ENCODE measurements at places on chromosomes 13 and 19. TPM values are rescaled to one million over a fixed set of nuclear protein-coding genes. Genes with fewer than 3 reads are reported as not detected.

DNA sequence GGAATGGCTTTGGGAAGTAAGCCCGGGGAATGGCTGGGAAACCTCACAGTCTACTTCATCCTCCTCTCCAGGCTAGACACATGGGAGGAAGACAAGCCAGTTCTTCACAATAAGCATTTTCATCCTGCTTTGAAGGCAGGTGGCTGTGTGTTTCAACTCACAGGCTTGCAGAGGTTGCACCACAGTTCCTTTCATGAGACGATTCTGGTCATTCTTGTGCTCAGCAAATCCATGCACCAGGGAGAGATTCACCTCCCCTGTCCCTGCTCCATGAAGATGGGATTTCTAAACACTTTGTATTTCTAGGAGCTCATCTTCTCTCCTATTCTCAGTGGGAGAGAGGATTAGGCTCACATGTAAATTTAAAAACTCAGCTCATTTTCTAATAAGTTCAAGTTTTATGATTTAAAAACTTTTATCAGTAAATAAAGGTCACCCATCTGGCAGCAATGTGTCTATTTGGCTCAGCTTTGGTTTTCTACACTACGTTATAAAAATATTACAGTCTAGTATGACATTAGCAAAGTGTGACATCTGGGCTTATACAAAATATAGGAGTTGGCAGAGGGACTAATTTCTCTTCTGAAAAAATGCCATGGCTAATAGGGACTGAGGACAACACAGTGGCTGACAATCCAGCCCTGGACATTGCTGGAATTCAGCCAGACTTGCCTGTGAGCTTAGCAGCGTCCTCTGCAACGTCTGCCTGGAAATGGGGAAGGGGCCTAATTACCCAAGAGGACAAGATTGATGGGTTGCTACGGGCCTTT, 283.2 kb upstream of the SLC10A2 start:
- H3K4me3 ChIP-seq: no peak overlapping the region
- no peak for DNase-seq
- H3K27me3 ChIP-seq: no peaks in the 10 kb centered on the region
- peaks cover 14% of the 10 kb centered on the region for H3K4me1 ChIP-seq

SF3A2 gene
- total RNA-seq: 22.1 TPM

HOMER3 gene
- total RNA-seq: 28.2 TPM

KCNC3 gene
- not detected for total RNA-seq

- H3K4me1 ChIP-seq: no peaks in the 10 kb centered on the region
- no peak overlapping the region for H3K27ac ChIP-seq
- no peak for DNase-seq
- no peaks in the 10 kb centered on the region for H3K36me3 ChIP-seq
Measured at GRCh38 chr19:50703915-50704796, 15.4 kb downstream of the SHANK1 start.

MEDAG gene
- 14.3 TPM for total RNA-seq

SMIM44 gene
- total RNA-seq: not detected

- no peaks in the 10 kb centered on the region for H3K27me3 ChIP-seq
- DNase-seq: no peak
- peaks cover 4% of the 10 kb centered on the region for H3K4me1 ChIP-seq
- no peak overlapping the region for H3K4me3 ChIP-seq
- H3K27ac ChIP-seq: no peak overlapping the region
Measured at GRCh38 chr19:28393574-28394336, 819.2 kb downstream of the UQCRFS1 start.

DNA sequence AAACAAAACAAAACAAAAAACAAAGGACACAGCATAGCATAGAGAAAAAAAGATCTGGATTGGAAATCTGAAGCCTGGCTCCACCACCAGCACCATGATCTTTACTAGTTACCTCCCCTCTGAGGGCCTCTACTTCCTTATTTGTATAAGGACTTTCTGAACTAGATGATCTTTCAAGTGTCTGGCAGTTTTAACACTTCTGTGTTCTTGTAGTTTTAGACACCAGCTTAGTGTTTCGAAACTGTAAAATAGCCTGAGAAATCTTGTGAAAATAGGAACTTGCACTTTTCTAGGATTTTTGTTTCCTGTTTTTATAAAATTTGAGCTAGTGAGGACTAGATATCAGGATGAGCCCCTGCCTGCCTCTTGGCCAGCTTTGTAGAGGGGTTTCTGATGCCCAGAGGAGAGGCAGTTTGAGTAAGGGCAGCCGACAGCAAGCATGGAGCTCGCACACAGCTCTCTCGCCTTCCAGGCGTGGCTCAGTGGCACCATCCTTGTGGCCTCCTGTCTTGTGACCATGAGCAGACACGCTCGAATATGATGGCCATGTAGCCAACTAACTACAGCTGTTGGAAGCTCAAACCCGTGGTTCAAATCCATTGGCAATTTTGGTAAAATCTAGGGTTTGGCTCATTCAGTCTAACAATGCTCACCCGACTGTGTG, 319.0 kb downstream of the KCNRG start:
- H3K4me1 ChIP-seq: no peaks in the 10 kb centered on the region
- no peak overlapping the region for H3K4me3 ChIP-seq
- no peak overlapping the region for H3K27ac ChIP-seq
- H3K36me3 ChIP-seq: no peaks in the 10 kb centered on the region
- H3K27me3 ChIP-seq: no peaks in the 10 kb centered on the region
- DNase-seq: no peak

DNA sequence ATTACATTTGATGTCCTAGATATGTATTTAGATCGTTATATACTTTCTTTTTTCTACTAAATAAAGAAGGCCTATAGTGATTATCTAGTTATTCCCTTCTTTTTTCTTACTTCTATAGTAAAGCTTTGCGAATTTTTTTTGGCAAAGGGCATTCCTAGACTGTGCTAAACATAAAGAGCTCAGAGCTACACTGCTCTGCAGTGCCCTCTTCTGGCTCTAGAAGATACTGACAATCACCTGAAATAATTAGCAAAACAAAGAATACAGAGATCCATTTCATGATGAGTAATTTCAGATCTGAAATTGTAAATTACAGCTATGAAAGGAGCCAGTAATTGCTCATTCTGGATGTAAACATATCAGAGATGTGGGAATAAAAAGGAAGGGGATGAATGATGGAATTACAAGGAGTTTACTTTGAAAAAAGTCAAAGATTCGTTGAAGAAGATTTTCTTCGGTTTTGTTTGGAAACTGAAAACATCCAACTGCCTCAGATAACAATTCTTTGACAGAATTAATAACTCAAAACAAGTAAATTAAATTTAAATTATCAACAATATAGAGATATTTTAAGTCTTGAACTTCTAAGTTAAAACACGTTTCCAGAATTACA, 288.5 kb downstream of the NALCN start:
- no peaks in the 10 kb centered on the region for H3K36me3 ChIP-seq
- DNase-seq: no peak
- no peaks in the 10 kb centered on the region for H3K4me1 ChIP-seq
- H3K4me3 ChIP-seq: no peak overlapping the region
- no peaks in the 10 kb centered on the region for H3K27me3 ChIP-seq

DNA sequence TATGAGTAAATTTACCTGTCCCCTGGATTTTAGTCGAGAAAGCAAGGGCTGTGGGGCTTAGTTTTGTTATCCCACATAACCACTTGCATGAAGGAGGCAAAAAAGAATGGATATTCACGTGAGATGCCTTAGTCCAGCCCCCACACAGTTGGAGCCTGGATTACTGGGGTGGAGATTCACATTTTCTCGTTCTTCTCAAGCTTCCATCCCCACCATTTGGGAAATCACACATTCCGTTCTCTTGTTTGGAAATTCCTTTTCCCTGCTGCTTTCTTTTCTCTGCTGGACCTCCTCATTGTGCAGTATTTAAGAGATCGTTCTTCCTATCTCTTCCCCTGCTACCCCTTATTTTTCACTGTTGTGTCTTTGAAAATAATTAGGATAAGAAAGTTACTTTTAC, 45.1 kb upstream of the FARP1 start:
- no peaks in the 10 kb centered on the region for H3K4me1 ChIP-seq
- no peaks in the 10 kb centered on the region for H3K36me3 ChIP-seq
- DNase-seq: no peak
- H3K4me3 ChIP-seq: no peak overlapping the region

WDR62 gene
- 1.1 TPM for total RNA-seq

TRPC4 gene
- total RNA-seq: 8.1 TPM

DNA sequence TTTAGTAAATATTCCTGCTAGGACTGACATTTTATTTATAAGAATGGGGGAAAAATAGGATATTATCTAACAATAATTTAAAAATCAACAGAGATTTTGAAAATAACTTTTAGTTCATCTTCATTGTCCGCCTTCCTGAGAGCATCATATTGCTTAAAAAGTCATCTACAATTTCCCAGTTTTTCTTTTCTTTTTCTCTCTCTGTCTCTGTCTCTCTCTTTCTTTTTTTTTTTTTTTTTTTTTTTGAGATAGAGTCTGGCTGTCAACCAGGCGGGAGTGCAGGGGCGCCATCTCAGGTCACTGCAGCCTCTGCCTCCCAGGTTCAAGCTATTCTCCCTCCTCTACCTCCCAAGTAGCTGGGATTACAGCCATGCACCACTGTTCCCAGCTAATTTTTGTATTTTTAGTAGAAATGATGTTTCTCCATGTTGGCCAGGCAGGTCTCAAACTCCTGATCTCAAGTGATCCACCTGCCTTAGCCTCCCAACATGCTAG, 276.3 kb downstream of the DACH1 start:
- no peak for DNase-seq
- no peaks in the 10 kb centered on the region for H3K36me3 ChIP-seq
- no peaks in the 10 kb centered on the region for H3K27me3 ChIP-seq
- H3K27ac ChIP-seq: no peak overlapping the region

DNA sequence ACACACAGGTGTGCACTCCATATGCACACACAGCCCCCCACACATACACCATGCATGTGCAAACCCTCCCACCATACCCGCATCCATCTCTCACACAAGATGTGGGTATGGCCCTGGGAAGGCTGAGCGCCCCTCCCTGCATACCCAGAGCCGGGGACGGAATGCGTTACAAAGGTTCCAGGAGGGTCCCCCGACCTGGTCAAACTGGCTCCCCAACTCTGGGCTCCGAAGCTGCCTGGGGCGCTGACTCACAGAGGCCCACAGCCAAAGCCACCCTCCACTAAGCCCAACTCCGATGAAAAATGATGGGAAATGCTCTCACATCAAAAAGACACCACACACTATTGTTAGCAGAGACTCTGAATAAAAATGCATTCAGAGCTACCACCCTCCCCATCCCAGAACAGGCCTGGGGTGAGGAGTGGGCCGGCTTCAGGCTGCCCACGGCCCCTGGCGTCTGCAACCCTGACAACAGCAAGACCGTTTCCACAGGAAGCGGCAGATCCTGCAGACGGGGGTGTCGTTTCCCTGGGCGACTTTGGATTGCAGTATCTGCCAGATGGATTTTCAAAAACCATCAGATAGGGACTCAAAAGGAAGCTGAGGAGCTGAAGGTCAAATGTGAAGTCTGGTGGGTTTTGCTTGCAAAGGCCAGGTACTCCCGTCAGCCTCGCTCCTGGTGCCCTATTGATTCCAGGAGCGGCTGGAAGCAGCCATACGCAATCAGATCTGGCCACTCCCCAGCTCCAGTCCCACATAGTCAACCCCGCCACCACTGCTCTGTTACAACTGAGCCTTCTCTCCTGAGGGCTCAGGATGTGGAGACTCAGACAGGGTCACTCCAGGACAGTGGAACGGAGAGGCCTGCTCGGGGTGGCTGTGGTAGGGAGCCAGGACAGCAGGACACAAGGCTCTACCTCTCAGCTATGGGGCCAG, 14.3 kb downstream of the PEPD start:
- H3K27ac ChIP-seq: no peak overlapping the region
- no peak for DNase-seq
- no peaks in the 10 kb centered on the region for H3K27me3 ChIP-seq
- no peaks in the 10 kb centered on the region for H3K4me1 ChIP-seq

- no peaks in the 10 kb centered on the region for H3K36me3 ChIP-seq
- H3K4me3 ChIP-seq: no peak overlapping the region
- H3K27ac ChIP-seq: no peak overlapping the region
- H3K4me1 ChIP-seq: peaks cover 14% of the 10 kb centered on the region
- no peak for DNase-seq
Measured at GRCh38 chr19:48779636-48780035, 24.3 kb downstream of the FGF21 start.

DNA sequence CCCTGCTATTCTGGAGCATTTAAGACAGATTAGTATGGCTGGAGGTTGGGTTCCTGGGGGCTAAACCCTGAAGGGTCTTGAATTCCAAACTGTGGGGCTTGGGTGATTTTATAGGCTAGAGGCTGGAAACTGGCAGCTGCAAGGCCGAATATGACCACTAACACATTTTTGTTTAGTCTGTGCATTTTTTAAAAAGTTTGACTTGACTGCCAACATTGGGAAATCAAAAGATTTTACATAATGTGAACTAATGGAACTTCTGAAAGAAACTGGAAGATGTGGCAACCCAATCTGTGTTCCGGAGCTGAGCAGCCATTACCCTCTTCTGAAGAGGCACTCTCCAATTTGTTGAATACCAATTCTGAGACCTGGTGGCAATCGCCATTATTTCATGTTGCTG, 5.1 kb downstream of the ZNF784 start:
- H3K4me3 ChIP-seq: no peak overlapping the region
- DNase-seq: no peak
- no peaks in the 10 kb centered on the region for H3K27me3 ChIP-seq
- H3K4me1 ChIP-seq: peaks cover 8% of the 10 kb centered on the region

GRCh38 chr13:22690756-22691155, 490.0 kb upstream of the SGCG start:
- H3K4me1 ChIP-seq: no peaks in the 10 kb centered on the region
- DNase-seq: no peak
- no peak overlapping the region for H3K4me3 ChIP-seq
- H3K27me3 ChIP-seq: no peaks in the 10 kb centered on the region

GRCh38 chr19:45918721-45919120, 4.1 kb upstream of the NANOS2 start:
- no peak for DNase-seq
- no peak overlapping the region for H3K27ac ChIP-seq
- H3K36me3 ChIP-seq: no peaks in the 10 kb centered on the region
- peaks cover 28% of the 10 kb centered on the region for H3K27me3 ChIP-seq
- H3K4me1 ChIP-seq: no peaks in the 10 kb centered on the region

- no peak overlapping the region for H3K4me3 ChIP-seq
- H3K27ac ChIP-seq: no peak overlapping the region
- no peak for DNase-seq
- H3K36me3 ChIP-seq: no peaks in the 10 kb centered on the region
- no peaks in the 10 kb centered on the region for H3K27me3 ChIP-seq
Measured at GRCh38 chr13:42497798-42498197, 76.2 kb upstream of the TNFSF11 start.

- H3K4me3 ChIP-seq: no peak overlapping the region
- no peaks in the 10 kb centered on the region for H3K36me3 ChIP-seq
- H3K27ac ChIP-seq: no peak overlapping the region
- H3K4me1 ChIP-seq: no peaks in the 10 kb centered on the region
- peak; percentile 52 for DNase-seq
Measured at GRCh38 chr19:30324982-30325381, 47.2 kb upstream of the ZNF536 start.

CEACAM7 gene
- 0.49 TPM for total RNA-seq

- H3K27ac ChIP-seq: no peak overlapping the region
- no peaks in the 10 kb centered on the region for H3K36me3 ChIP-seq
- H3K4me1 ChIP-seq: no peaks in the 10 kb centered on the region
- DNase-seq: no peak
Measured at GRCh38 chr19:51258165-51259160, 7.6 kb downstream of the SIGLECL1 start.
